ENCODE measurements at places on chromosomes 12 and 14. TPM values are rescaled to one million over a fixed set of nuclear protein-coding genes. Genes with fewer than 3 reads are reported as not detected.

The VRTN gene
- total RNA-seq: not detected

- no peaks in the 10 kb centered on the region for H3K36me3 ChIP-seq
- DNase-seq: peak; percentile 17
- no peaks in the 10 kb centered on the region for H3K27me3 ChIP-seq
Observed at GRCh38 chr12:109764776-109765445, 51.3 kb downstream of the FAM222A start.

DNA sequence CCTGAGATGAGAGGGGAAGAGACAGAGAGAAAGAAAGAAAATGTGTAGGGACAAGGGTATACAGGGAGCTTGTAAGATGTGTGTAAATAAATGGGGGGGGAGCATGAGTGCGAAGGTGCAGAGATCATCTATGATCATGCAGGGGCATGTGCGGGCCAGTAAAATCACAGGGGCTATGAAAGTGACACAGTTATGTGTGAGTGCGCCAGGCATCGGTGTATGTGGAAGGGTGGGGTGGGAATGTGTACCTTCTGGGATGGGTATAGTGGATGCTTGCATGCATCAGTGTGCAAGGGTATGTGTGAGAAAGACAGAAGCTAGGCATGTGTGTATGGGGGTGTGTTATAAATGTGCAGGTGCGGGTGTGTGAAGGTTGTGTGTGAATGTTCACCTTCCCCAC, 18.4 kb upstream of the KRT78 start:
- H3K27me3 ChIP-seq: no peaks in the 10 kb centered on the region
- H3K27ac ChIP-seq: no peak overlapping the region
- H3K36me3 ChIP-seq: no peaks in the 10 kb centered on the region
- DNase-seq: no peak
- H3K4me1 ChIP-seq: peaks cover 9% of the 10 kb centered on the region

DNA sequence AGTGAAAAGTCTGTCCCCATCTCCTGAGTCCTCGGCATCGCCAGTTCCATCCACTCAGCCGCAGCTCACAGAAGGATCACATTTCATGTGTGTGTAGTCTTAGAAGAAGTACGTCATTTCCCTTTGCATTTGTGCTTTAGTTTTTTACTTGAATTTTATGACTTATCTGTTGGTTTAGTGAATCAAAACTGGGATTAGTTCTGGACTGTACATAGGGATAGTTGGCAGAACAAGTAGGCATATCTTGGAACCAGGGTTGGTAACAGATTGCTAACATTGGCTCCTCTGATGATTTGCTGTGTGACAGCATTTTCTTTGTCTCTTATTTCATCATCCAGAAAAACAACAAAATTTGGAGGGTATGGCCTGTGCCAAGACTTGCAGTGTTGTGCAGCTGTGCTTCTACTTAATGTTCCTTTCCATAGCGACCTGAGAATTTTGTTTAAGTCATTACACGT, 69.6 kb upstream of the AEBP2 start:
- no peak overlapping the region for H3K4me3 ChIP-seq
- no peak for DNase-seq
- H3K4me1 ChIP-seq: peaks cover 5% of the 10 kb centered on the region
- H3K27ac ChIP-seq: no peak overlapping the region

DNA sequence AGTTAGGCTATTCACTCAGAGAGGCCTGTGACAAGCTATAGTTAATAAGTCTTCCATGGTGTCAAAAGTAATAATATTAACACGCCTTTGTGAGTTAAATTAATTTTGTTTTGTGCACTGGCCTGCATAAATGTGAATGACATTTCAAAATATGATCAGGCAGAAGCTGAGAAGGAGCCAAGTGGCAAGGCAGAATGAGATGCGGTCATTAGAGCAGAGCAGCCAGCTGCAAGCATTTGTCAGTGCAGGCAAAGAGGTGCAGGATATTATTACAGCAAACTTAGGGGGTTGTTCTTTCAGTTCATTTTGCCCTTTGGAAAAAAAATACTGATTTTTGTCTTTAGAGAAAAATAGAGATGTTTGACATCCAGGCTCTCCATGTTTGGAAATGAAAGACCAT, 364.5 kb downstream of the PAWR start:
- H3K27me3 ChIP-seq: no peaks in the 10 kb centered on the region
- H3K4me1 ChIP-seq: no peaks in the 10 kb centered on the region
- H3K4me3 ChIP-seq: no peak overlapping the region
- H3K27ac ChIP-seq: no peak overlapping the region
- no peak for DNase-seq
- no peaks in the 10 kb centered on the region for H3K36me3 ChIP-seq

GRCh38 chr12:31298922-31299321, 27.0 kb downstream of the SINHCAF start:
- peaks cover 21% of the 10 kb centered on the region for H3K4me1 ChIP-seq
- H3K36me3 ChIP-seq: peaks cover 47% of the 10 kb centered on the region
- no peak for DNase-seq
- no peak overlapping the region for H3K27ac ChIP-seq
- H3K27me3 ChIP-seq: no peaks in the 10 kb centered on the region
- H3K4me3 ChIP-seq: no peak overlapping the region

The CCDC196 gene
- total RNA-seq: not detected

The MANSC1 gene
- total RNA-seq: not detected

DNA sequence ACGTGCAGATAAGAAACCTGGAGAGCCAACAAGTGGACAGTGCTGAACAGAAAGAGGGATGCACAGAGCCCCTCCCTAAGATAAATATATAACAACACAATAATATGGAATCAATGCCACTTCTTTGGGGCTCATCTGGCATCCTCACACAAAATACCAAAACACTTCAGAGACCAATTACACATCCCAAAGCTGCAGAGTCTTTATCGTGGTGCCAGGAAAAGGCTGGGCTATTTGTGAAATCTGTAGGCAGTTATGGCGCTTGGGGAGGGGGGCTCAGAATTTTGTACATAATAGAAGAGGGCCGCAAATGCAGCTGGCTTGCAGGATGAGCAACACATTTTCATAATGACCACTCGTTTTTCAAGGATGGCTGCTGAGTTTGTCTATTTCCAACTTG, 160.4 kb upstream of the NOS1 start:
- no peaks in the 10 kb centered on the region for H3K27me3 ChIP-seq
- H3K4me1 ChIP-seq: no peaks in the 10 kb centered on the region
- DNase-seq: no peak
- H3K4me3 ChIP-seq: no peak overlapping the region
- H3K27ac ChIP-seq: no peak overlapping the region
- no peaks in the 10 kb centered on the region for H3K36me3 ChIP-seq

DNA sequence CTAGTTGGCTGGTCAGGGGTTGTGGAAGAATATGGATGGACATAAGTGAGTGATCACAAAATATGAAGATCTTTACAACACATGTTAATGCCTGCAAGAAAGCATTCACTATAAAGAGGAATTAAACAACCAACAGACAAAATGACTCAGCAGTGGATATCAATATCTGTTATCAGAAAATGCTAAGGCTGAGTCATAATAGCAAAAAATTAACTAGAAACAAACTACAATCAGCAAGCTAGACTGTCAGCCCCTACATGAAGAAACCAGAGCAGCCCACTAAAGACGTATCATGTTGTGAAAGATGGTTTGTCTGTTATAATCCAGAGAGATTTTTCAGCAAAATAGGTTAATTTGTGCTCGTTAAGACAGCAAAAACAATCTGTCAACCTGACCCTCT, 472.9 kb downstream of the NELL2 start:
- no peaks in the 10 kb centered on the region for H3K4me1 ChIP-seq
- no peaks in the 10 kb centered on the region for H3K36me3 ChIP-seq
- H3K27me3 ChIP-seq: peaks cover 3% of the 10 kb centered on the region
- no peak for DNase-seq
